Tongue (tissue), 3 donors: ENCODE measurements at places on chromosomes 5 and 9.
A peak's percentile ranks its signal among the peaks of the same experiment; 100 is the strongest.

DNA sequence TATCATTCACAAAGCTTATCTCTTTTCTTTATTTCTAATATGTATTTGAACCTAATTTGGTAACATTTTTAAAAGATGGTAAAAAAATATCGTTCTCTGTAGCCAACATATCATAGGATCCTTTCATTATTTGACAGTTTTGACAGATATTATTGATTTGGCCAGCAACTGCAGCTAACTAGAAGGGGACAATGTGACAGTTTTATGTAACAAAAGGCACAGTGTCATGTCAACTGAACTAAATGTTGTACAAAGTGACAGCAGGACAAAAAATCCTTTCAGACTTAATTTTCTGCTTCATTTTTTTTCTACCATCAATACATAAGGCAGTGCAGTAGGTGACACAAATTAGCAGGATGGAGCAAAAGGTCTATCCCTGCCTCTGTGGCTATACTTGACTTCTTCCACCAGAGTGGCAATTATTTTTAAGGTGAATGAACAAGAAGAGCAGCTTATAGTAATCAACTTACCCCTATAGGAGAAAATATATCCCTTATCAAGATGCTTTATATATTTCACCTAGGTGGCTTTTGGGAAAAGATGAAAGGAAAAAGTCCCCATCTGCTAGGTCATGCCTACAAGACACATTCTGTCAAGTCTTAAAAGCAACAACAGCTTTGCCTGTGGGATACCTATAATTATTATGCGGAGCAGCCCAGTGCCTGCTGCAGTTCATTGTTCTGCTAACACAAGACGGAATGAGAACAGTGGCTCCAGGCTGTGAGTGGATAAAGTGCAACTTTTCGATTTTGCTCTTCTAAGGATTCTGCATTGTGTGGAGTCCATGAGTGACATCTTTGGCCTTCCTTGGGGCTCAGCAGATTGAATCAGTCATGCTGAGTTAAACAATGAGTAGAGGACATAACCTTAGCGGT lies 694.9 kb downstream of the ISL1 start:
- DNase-seq: no peak

DNA sequence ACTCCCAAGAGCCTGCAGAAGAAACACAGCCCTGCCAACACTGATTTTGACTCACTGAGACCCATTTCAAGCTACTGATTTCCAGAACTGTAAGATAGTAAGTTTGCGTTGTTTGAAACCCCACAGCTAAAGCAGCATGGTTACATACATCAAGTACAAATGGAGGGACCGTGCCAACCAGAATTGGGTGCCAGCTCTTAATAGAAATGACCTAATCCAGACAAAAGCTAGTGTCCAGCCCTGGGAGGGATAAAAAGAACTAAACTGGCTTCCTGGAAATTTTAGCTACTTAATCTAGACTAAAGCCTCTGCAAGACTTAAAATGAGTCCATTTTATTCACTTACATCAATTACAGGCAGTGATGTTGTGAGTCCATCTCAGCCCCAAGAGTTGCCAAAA lies 122.6 kb downstream of the ADAMTS12 start:
- DNase-seq: no peak

- DNase-seq: no peak
These were observed 13.0 kb upstream of the SARDH start for GRCh38 chr9:133750982-133751649.

GRCh38 chr9:137463931-137464290 lies 4.8 kb upstream of the NSMF start:
- no peak for DNase-seq

GRCh38 chr9:137319011-137319738 lies 17.1 kb upstream of the NRARP start:
- no peak for DNase-seq

DNA sequence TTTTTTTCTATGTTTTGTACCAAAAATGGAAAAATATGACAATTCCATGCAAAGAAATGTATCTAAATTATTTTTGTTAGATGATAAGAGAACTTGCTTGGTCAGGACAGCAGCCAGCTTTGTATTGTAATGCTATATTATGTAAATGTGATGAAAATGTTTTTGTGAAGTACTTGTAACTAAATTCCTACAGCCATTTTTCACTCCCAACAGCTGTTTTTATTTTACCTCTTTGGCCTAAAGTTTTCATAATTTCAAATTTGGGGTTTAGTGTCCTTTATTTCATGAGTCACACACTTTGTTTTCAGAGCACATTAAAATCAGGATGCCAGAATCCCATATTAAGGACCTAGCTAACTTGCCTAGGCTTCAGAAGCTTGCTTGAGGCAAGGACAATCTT lies 64.1 kb downstream of the WDR41 start:
- no peak for DNase-seq

GRCh38 chr5:111645303-111645838 lies 111.6 kb downstream of the NREP start:
- DNase-seq: no peak

DNA sequence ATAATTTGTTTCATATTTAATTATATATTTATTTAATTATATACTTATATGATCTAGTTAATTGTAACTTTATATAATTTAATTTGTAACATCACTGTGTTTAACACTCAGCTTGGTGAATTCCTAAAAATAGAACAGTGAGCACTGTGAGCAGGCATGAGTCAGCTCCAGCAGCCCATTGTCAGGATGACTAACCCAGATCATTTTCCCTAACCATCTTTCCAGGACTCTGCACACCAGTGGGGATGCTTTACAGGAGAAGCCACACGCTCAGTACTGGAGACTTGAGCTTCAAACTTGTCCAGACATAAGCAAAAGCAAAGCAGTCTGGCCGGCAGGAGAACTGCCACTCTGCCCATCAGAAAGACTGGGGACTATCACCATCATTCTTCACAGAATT lies 446.2 kb upstream of the TRPC7 start:
- no peak for DNase-seq

DNA sequence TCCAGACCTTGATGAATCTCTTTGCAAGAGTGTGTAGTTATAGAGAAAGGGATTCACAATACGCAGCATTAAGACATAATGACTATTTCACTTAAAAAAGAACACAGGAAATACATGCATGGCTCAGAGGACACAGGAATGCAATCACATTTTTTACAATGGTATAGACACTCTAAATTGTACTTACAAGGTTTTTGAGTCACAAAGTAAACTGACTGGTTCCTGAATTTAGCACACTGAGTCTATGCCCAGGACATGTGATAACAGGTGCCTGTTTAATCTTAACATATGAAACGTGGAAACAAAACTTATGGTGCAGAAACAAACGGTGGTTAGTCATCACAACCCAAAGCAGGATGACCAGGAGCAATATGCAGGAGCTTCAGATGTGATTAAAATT lies 6.7 kb downstream of the EPB41L4A start:
- DNase-seq: peak; percentile 11

DNA sequence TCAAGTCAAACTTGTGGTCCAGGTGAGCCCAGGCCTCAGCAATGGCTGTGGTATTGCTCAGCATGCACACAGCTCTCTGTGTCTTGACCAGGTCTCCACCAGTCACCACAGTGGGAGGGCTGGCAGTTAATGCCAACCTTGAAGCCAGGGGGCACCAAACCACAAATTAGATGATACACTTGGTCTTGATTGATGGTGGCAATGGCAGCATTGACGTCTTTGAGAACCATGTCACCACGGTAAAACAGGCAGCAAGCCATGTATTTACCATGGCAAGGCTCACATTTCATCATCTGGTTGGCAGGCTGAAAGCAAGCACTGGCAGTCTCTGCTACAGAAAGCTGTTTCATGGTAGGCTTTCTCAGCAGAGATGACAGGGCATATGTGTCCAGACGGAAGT lies 40.0 kb downstream of the NIM1K start:
- peak; percentile 2 for DNase-seq

GRCh38 chr9:116287721-116288120 lies 134.1 kb downstream of the PAPPA start:
- DNase-seq: no peak

GRCh38 chr9:108534741-108535140 lies 321.0 kb downstream of the ACTL7B start:
- DNase-seq: no peak

DNA sequence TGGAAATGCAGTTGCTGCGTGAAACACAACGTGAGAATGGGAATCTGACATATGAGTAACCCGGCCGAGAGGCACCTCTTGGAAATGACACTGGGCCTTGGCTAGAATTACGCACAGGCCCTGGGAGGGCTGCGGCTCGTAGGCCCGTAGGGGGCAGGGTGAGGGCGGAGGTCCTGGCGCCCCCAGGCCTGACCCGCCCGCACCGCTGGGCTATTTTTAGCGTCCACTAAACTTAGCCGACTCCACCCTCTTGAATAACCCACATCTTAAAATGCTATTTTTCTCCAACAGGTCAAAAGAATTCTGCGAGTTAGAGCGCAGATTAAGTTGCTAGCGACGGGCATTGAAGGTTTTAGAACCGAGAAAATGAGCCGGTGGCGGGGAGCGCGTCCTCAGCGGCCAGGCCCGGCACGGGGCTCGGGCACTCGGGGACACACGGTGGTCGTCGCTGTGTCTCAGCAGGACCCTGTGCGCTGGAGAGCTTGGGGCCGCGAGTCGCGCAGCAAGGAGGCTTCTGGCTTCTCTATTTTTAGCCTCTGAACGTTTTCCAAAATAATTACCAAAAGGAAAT lies 168.5 kb downstream of the AUH start:
- peak; percentile 92 for DNase-seq

DNA sequence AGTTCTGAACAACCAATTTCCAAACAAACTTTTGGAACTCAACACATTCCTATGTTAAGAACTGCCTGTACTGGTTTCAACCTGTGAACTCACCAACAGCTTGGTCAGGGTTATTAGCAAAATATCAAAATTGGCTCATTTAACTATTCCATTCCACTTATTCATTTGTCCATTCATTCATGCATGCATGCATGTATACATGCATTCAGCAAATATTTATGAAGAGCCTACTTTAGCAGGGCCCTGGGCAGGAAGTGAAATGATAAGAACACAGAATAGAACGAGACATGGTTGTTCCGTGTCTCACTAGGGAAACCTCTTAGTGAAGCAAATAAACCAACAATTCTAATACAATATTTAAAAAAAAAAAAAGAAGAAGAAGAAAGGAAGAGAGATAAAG lies 107.4 kb downstream of the GLIS3 start:
- no peak for DNase-seq

DNA sequence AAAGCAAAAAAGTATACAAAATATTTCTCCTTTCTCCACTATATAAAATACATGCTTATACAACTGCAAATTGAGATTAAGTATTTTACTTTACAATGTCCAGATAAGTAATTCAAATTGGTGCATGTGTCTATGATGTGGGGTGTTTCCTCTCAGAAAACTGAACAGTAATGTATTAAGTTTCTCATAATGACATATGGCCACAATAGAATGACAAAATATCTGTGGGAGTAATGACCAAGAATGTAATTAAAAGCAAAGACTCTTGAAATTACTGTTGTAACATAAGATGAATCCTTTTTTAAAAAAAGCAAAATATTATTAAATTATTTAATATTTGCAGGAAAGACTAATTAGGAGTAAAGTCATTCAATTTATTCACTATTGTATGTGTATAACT lies 155.1 kb downstream of the RFX3 start:
- DNase-seq: no peak

DNA sequence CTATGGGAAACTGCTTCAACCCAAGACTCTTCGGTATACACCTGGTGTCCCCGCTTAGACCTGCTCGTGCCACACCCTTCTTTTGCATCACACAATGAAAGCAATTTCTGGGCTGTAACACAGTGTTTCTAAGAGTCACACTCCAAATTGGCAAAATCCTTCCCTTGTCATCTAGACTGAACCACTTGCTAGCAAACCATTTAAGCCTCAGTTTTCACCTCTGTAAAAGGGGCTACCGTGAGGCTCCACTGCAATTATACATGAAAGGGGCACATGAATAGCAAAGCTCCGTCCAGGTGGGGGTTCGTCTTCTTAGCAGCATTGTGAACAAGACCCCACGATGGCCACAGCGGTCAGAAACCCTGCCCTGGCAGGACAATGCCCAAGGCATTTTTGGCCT lies 166.8 kb downstream of the PAX5 start:
- no peak for DNase-seq

DNA sequence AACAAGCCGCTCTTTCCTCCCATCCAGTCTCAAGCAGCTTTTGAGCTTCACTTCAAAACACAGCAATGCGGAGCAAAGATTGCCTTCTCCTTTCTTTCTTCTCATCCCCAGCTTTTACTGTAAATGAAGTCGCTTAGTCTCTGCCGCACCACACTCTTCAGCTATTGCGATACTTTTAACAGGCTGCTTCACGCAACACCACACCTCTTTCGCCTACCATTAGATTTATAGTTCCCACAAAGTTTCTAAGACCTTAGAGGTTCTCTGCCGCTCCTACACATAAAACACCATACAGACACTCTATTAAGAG lies 711 bp downstream of the PGGT1B start:
- DNase-seq: no peak

DNA sequence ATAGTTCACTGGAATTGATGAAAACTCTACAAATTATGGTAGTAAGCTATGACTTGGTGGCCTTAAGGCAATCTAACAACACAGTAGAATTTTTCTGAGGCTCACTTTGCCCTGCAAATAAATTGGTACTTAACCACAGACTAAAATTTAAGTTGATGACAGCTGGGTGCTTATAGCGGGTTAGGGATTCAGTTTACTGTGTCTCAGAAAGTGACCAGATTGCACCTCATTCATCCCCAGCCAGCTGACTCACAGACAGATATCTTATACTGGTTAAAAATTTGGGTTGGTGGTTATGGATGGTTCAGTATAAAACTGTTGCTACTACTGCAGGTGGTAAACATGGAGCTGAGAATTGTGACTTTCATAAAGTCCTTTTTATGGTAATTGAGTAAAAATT lies 2.8 kb downstream of the CKS2 start:
- DNase-seq: no peak

DNA sequence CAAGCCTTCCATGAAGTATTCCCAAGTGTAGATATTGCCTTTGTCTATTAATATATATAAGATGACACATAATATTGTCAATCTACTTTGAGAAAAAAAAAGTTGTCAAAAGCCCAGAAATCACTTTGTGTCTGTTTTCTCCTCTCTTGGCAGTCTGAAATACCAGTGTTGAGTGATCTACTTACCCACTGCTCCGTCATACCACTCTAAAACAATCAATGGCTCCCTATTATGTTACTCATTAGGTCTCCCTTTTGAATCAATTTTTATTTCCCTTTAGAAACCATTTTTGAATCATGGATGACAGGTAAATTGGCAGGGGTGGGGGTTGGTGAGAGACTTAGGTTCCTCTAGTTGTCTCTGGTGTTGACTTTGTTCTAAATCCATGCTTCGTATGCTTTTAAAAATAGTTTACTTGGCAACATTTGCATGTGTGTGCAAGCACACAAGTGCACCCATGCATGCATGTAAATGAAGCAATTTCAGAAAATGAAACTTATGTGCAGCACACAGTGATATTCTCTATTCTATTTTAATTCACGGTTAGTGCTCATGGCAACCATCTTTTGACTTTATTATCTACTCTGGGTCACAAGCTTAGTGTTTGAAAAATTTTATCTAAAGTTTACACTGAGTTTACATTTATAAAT lies 378.9 kb downstream of the RAB3C start:
- no peak for DNase-seq

- no peak for DNase-seq
These were observed 209.0 kb upstream of the FBXL7 start for GRCh38 chr5:15290953-15291352.
